Pulmonary artery endothelial cell (primary cell): ENCODE measurements at places on chromosomes 1 and 21. TPM values are rescaled to one million over a fixed set of nuclear protein-coding genes. Genes with fewer than 3 reads are reported as not detected.

DNA sequence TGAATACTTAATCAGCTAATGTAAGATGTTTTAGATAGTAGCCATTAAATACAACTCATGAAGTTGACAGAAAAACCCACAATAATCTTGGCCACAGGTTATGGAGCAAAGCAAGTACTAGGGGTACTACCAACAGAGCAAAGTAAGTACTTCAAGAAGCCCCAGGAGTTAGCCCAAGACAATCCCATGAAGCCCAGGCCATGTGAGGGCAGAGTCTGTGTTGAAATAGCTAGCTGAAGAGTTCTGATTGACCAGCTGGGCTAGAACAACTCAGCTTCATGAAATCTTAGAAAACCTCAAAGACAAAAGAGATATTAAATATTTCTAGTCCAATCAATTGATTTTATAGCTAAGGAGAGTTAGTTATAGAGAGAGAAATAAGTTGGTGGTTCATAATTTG is 212.9 kb upstream of the HOOK1 start:
- DNase-seq, result no peak

DNA sequence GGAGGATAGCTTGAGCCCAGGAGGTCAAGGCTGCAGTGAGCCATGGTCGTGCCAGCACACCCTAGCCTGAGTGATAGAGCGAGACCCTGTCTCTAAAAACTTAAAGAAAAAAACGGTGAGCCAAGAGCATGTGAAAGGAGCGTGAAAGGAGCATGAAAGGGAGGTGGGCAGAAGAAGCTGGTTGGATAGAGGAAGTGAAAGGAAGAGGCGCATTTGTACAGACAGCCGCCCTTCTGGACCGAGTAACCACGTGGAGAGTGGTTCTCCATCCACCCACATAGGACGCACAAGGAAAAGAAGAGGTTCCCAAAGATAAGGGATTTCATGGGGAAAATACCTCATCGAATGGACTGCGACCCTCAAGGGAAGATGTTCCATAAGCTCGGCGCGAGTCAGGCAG is 60.4 kb upstream of the IFNAR2 start:
- no peak for DNase-seq

The FALEC gene
- 0.20 TPM in 1 of 2 replicates, not detected in the other for total RNA-seq

DNA sequence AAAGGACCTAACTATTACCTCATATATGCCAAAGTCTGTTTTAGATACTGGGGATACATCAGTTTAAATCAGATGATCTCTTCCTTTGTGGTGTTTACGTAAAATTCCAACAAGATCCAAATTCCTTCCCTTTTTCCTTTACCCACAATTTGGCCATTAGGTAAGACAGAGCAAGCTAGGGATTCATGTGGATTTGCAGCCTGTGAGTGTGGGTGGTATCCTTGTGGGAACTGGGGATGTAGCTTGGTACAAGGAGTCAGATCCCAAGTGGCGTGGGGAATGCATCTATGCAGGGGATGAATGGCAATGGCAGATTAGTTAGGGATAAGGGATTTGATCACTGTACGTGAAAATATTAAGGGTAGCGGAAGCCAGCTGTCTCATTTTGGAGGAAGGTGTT is 9.8 kb upstream of the STRIP1 start:
- DNase-seq, result no peak

- no peak for DNase-seq
Observed at GRCh38 chr21:39124681-39125251, 58.5 kb downstream of the PSMG1 start.

DNA sequence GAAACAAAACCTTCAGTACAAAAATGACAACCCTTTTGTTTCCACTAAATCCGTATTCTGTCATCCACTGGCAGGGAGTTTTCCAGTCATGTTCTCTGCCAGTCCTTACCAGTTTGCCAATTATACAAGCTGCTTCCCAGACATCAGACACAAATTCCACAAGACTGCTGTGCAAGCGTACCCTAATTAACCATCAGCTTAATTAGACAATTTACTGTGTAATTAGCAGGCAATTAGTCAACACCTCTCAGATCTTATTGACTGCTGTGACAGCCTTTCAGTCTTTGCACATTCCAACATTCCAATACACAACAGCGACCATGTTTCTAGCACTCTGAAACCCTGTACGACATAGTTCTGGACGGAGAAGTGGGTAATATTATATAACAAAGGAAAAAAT is 420.1 kb downstream of the DPYD start:
- no peak for DNase-seq
